Osteoblast (primary cell): ENCODE measurements at places on chromosomes 11 and 22. TPM values are rescaled to one million over a fixed set of nuclear protein-coding genes. Genes with fewer than 3 reads are reported as not detected.

The APLP2 gene
- total RNA-seq = 326 and 331 TPM in 2 replicates

The SCO2 gene
- 5.1 and 5.6 TPM in 2 replicates for total RNA-seq

The CARD18 gene
- not detected in 2 replicates for total RNA-seq

The UCP2 gene
- under 0.01 and 0.59 TPM in 2 replicates for total RNA-seq

The CD82 gene
- 14.7 and 23.2 TPM in 2 replicates for total RNA-seq

The OR4C16 gene
- not detected in 2 replicates for total RNA-seq

The TMEM184B gene
- 29.8 and 30.0 TPM in 2 replicates for total RNA-seq

The LDLRAD3 gene
- total RNA-seq = 8.5 and 10.5 TPM in 2 replicates

The FGF3 gene
- not detected in 2 replicates for total RNA-seq

- H3K27me3 ChIP-seq = peaks cover 46% of the 10 kb centered on the region
- H3K36me3 ChIP-seq = no peaks in the 10 kb centered on the region
- H3K4me3 ChIP-seq = peak overlapping the region; percentile 25
- H3K27ac ChIP-seq = no peak overlapping the region
Observed at GRCh38 chr11:70608568-70609470, 210.5 kb downstream of the CTTN start.

GRCh38 chr11:71086687-71087258 lies 165.6 kb downstream of the SHANK2 start:
- H3K27me3 ChIP-seq = no peaks in the 10 kb centered on the region
- H3K27ac ChIP-seq = no peak overlapping the region
- no peaks in the 10 kb centered on the region for H3K4me1 ChIP-seq
- H3K36me3 ChIP-seq = no peaks in the 10 kb centered on the region
- peak; percentile 84 for DNase-seq

DNA sequence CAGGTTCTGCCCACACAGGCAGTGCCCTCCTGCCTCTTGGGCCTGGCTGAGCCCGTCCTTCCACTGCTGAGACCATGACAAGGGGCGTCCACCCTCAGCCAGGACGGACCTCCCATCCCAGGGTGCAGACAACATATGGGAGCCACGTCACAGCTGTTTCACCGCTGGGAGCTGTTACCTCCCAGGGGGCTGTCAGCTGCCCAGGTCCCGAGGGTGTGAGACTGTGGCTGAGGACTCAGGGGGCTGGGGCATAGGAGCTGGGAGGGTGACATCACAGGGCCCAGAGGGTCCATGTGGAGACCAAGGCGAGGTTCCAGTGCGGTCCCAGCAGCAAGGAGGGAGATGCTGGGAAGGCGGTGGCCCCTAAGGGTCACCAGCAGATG lies 17.9 kb upstream of the CTSD start:
- peak; percentile 44 for DNase-seq

DNA sequence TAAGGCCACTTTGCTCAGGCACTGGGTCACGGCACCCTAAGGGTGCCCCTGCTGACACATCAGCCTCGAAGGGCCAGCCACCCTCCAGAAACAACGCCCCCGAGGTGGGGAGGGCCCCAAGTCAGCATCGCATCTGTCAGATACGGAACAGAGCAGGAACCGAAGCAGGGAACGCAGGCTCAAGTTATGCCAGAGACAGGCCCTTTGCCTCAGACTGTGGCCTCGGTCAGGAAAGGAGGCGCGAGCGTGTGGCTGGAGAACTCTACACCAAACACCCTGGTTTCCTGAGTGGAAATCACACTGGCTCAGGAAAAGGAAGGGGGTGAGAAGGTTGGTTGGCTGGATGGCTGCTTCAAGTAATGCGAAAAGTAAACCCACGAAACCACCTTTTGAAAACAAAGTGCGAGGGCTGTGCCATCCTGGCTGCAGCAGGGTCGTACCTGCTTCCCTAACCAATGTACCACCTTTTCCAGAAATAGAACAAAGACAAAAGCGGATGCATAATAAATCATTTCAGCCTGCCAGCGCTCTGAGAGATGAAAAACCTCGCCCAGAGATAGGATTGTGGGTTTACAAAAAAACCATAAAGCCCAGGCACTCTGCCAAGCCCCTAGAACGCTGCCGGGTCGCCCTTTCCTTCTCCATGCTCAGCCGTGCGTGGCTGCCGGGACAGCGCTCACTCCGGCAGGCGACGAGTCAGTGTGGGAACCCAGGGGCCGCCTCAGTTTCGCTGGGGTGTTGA lies 38.6 kb downstream of the TRMU start:
- no peak overlapping the region for H3K27ac ChIP-seq
- no peaks in the 10 kb centered on the region for H3K4me1 ChIP-seq
- no peak overlapping the region for H3K4me3 ChIP-seq

GRCh38 chr22:38213990-38214301 lies 12.2 kb downstream of the MAFF start:
- no peaks in the 10 kb centered on the region for H3K27me3 ChIP-seq
- H3K4me3 ChIP-seq = no peak overlapping the region
- H3K36me3 ChIP-seq = peaks cover 25% of the 10 kb centered on the region
- peak overlapping the region; percentile 5 for H3K27ac ChIP-seq

GRCh38 chr11:83302151-83302550 lies 16.0 kb upstream of the CCDC90B start:
- H3K36me3 ChIP-seq = no peaks in the 10 kb centered on the region
- peaks cover 3% of the 10 kb centered on the region for H3K27me3 ChIP-seq
- no peaks in the 10 kb centered on the region for H3K4me1 ChIP-seq
- H3K4me3 ChIP-seq = no peak overlapping the region
- DNase-seq = no peak
- H3K27ac ChIP-seq = no peak overlapping the region

DNA sequence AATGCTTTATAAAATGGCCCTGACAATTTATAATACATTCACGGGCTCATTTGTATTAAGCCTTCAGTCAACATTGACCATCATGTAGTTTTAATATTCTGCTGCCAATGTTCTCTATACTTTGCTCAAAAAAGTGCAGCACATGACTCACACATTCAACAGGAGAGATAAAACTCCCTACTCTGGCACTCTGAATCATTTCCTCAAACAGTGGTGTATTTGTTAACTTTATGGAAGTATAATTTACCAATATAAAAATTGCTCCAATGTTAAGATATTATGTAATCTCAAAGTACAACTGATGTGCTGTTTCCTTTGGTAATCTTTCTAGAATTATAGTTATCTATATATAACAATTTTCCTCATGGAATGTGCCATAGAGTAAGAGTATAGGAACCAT lies 39.9 kb downstream of the MAML2 start:
- H3K36me3 ChIP-seq = peaks cover 5% of the 10 kb centered on the region
- H3K4me3 ChIP-seq = no peak overlapping the region
- H3K4me1 ChIP-seq = peaks cover 55% of the 10 kb centered on the region
